CD8-positive, alpha-beta T cell (primary cell): ENCODE measurements at places on chromosomes 13 and 19.

- DNase-seq: no peak
Observed at GRCh38 chr13:79353693-79354092, 52.4 kb downstream of the RBM26 start.

- DNase-seq: no peak
Observed at GRCh38 chr19:33306853-33307792, 4.8 kb upstream of the CEBPA start.

- no peak for DNase-seq
Observed at GRCh38 chr19:48991011-48991609, 2.0 kb downstream of the GYS1 start.

DNA sequence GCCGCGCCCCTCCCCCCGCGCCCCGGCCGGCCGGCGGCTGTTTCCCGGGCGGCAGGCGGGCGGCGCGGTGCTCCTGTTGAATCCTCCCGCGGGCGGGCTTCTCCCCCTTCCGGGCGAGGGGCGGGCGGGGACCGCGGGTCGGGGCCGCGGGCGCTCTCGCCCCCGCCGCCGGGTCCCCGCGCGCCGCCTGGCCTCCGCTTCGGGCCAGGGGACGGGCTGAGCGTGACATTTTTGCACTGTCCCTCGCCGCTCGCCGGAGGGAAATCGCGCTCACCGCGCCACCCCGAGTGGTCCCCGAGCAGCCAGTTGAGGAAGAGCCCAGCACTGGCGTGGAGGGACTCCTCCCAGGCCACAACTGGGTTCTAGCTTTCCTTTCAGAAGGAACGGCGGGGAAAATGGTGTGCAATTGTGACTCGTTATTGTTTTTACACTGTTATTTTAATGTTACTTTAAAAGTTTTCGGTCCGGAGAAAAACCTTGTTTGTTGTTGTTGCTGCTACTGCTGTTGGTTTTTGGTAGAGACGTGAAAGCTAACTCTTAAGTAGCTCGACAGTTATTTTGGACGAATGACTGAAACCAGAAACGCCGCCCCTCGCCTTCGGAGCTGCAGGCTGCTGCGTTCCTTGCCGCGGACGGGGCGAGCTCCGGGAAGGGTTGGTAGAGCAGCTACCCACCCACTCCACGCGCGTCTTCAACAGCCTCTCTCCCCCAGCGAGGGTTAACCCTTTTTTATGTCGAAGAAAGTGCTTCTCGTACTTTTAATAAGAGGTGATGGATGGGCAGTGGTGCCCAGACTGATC lies 959 bp downstream of the PDS5B start:
- peak; percentile 68 for DNase-seq

- DNase-seq: no peak
Observed at GRCh38 chr13:106349080-106349931, 186.2 kb downstream of the EFNB2 start.
